Forelimb muscle (tissue), 1 donor: ENCODE measurements at places on chromosomes 2 and 18. TPM values are rescaled to one million over a fixed set of nuclear protein-coding genes. Genes with fewer than 3 reads are reported as not detected.

CDH19 gene
- polyA plus RNA-seq, result 1.3 TPM

CFAP53 gene
- 0.32 TPM for polyA plus RNA-seq

LINC00305 gene
- not detected for polyA plus RNA-seq

ADAM23 gene
- polyA plus RNA-seq, result 10.8 TPM

CFC1 gene
- polyA plus RNA-seq, result not detected

C2orf15 gene
- polyA plus RNA-seq, result 0.37 TPM
